ENCODE measurements at places on chromosomes 1 and 21.
A peak's percentile ranks its signal among the peaks of the same experiment; 100 is the strongest.

DNA sequence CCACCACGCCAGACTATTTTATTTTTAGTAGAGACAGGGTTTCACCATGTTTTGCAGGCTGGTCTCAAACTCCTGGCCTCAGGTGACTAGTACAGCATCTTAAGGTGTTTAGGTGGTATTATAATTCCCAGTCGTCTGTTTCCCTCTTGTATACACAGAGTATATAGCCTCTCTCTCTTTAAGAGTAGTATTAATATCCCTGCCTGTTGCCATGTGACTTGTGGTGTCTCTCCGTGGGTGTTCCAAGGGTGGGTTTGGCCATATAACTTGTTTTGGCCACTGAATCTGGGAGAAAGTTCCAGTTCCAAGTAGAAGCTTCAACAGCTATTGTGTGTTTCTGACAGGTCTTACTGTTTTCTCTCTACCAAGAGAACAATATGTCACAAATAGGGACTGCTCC lies 29.6 kb downstream of the EPS15 start:
- peaks cover 2% of the 10 kb centered on the region for H3K36me3 ChIP-seq
- DNase-seq, result no peak
- no peaks in the 10 kb centered on the region for H3K27me3 ChIP-seq
- H3K4me3 ChIP-seq, result no peak overlapping the region

DNA sequence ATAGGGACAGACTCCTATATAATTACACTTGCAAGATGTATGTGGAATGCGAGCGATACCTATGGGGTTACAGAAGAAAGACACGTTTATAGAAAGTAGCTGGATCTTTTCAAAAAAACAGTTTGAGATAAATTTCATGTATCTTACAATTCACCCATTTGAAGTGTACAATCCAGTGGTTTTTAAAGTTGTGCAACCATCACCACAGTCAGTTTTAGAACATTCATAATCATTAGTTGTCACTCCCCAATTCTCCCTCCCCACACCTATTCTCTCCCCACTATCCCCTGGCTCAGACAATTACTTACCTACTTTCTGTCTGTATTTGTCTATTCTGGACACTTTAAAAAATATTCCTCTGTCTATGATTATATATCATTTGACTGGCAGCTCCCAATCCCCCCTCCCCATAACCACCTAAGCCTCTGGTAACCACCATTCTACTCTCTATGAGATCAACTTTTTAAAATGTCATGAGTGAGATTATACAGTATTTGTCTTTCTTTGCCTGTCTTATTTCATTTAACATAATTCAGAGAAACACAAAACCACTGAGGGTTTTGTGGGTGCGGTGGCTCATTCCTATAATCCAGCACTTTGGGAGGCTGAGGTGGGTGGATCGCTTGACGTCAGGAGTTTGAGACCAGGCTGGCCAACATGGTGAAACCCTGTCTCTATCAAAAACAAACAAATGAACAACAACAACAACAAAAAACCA lies 39.1 kb downstream of the MRPS6 start:
- H3K27me3 ChIP-seq, result no peaks in the 10 kb centered on the region
- no peak overlapping the region for H3K27ac ChIP-seq
- no peak overlapping the region for H3K4me3 ChIP-seq
- no peaks in the 10 kb centered on the region for H3K36me3 ChIP-seq
- no peaks in the 10 kb centered on the region for H3K4me1 ChIP-seq
- DNase-seq, result no peak

- no peaks in the 10 kb centered on the region for H3K27me3 ChIP-seq
- no peaks in the 10 kb centered on the region for H3K36me3 ChIP-seq
- H3K4me3 ChIP-seq, result no peak overlapping the region
- peak; percentile 33 for DNase-seq
These were observed 109.5 kb upstream of the SIM2 start for GRCh38 chr21:36589352-36589971.

GRCh38 chr1:33634806-33635205 lies 162.4 kb downstream of the ZSCAN20 start:
- H3K27ac ChIP-seq, result no peak overlapping the region
- no peaks in the 10 kb centered on the region for H3K36me3 ChIP-seq
- peak; percentile 28 for DNase-seq
- H3K4me3 ChIP-seq, result no peak overlapping the region
- peaks cover 20% of the 10 kb centered on the region for H3K27me3 ChIP-seq

GRCh38 chr1:225545649-225546048 lies 107.3 kb downstream of the ENAH start:
- H3K27ac ChIP-seq, result no peak overlapping the region
- peaks cover 15% of the 10 kb centered on the region for H3K4me1 ChIP-seq
- H3K27me3 ChIP-seq, result no peaks in the 10 kb centered on the region
- DNase-seq, result no peak
- no peak overlapping the region for H3K4me3 ChIP-seq

All from SJCRH30 (cell line).